ENCODE measurements at places on chromosomes 7 and 10.

DNA sequence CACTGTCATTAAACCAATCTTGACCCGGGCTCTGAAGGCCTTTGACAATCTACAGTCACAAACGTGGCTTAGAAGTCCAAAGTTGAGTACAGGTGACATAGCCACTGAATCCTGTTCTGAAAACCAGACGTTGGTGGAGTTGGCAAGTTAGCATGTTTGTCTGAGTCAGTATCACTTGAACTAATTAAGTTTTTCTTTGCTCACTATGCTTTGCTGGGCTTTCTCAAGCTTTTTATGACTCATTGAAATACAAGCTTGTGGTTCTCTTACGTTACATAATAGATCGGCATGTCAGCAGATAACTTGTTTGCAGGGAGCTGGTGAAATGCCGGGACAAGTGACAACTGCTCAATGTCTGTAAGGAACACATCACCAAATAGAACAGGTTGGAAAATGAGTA lies 53.8 kb downstream of the ARL5B start:
- DNase-seq = no peak

GRCh38 chr7:50409856-50410745 lies 40.0 kb downstream of the FIGNL1 start:
- no peak for DNase-seq

DNA sequence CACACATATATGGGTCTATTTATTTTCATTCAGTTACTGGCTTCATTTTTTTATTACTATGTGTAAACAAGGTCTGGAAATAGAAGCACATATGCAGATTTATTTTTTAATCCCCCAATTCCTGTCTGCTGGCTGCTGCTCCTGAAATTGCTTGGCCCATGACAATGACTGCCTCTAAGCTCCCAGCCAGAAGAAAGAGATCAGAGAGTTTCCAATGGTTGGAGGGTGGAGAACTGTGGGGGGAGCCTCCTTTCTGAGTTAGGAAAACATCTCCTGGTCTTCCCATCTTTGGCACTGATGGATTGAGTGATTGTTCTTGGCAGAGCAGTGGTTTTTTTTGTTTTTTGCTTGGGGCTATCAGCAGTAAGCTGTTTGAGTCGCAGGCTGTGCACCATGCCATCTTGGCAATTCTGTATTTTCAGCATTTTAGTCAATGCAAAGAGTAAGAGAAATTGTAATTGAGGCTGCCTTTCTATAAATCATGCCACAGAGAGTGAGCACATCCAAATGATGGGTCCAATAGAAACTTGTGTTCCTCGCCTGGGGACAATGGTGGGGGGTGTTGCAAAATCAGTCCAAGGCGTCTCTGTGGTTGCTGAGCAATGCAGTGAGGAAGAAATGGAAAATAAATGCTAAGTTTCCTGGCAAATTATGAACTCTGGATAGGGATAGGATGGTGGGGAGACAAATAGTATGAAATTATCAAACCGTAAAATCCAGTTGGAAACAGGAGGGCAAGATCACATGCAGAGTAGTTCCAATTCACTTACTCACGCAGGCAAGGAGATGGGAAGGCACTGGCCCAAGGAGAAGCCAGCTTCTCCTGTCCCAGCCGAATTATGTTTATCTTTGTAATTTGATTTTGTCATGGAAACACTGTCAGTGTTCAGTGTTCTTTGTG lies 382.4 kb downstream of the SORCS3 start:
- no peak for DNase-seq

DNA sequence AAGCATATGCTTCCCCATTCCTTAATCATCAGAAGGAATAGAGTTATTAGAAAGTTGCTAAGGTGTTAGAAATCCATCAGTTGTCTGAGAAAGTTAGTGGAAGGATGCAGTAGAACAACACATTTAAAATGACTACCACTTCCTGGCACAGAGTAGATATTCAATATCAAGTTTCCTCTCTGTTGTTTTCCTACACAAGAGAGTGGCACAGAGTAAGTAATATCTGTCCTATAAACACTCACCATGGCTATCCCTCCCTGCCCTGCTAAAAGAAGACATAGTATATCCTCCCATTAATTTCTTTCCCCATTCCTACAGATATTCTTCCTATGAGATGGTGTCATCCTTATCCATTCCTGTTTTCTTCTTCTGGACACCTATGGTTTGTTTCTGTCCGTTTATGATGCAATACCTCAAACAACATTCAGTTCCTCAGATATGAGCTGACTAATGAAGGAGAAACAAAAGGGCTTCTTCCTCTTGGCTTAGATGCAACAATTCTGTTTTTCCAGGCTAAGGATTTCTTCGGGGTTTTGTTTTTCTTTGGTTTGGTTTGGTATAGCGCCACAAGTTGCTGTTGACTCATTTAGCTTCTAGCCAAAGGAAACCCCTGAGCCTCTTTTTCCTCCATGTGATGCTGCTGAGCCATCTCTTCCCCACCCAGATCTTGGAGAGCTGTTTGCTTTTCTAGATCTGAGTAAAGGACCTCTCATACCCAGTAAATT lies 32.9 kb upstream of the BPGM start:
- DNase-seq = no peak

- no peak for DNase-seq
Observed at GRCh38 chr10:32015386-32015785, 40.8 kb downstream of the KIF5B start.

- no peak for DNase-seq
Observed at GRCh38 chr7:117347480-117347879, 24.6 kb upstream of the WNT2 start.

GRCh38 chr7:82678259-82678658 lies 234.7 kb upstream of the CACNA2D1 start:
- DNase-seq = peak; percentile 36

- no peak for DNase-seq
Observed at GRCh38 chr10:132341017-132341416, 9.0 kb downstream of the LRRC27 start.

DNA sequence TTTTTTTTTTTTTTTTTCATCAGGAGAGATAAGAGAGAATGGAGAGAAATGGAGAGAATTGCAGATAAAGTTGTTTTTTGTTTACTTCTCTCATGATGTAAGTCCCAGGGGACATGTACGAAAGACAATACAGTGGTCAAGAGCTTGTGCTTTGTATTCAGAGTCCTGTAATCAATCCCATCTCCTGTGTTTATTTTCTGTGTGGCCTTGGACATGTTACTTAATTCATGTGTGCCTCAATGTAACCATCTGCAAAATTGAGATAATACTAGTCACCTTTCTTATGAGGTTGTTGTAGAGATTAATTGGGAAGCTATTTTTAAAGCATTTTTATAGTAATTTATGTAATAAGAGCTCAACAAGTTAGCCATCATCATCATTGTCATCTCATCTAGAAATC lies 117.5 kb downstream of the CDK14 start:
- DNase-seq = no peak

DNA sequence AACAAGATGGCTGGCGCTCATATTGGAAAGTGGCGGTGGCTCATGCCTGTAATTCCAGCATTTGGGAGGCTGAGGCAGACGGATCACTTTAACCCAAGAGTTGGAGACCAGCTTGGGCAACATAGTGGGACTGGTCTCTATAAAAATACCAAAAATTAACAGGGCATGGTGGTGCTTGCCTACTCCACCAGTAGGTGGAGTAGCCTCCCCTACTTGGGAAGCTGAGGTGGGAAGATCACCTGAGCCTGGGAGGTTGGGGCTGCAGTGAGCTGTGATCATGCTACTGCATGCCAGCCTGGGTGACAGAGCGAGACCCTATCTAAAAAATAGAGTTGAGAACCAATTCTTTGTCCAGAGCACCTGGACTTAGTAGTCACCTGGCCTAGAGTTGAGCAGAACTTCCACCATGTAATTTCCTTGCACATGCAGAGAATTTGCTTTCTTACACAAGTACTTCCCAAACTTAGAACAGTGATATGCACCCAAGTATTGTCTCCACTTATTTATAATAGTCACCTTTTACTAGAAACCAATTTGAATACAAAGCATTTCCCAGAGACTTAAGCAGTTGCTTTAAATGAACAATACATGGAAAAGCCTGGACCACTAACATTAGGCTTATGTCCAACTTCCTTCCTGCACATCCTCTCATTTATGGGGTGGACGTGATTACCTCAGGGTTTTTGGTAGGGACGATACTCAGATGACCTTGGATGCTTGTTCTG lies 15.9 kb downstream of the LAMB4 start:
- peak; percentile 58 for DNase-seq

DNA sequence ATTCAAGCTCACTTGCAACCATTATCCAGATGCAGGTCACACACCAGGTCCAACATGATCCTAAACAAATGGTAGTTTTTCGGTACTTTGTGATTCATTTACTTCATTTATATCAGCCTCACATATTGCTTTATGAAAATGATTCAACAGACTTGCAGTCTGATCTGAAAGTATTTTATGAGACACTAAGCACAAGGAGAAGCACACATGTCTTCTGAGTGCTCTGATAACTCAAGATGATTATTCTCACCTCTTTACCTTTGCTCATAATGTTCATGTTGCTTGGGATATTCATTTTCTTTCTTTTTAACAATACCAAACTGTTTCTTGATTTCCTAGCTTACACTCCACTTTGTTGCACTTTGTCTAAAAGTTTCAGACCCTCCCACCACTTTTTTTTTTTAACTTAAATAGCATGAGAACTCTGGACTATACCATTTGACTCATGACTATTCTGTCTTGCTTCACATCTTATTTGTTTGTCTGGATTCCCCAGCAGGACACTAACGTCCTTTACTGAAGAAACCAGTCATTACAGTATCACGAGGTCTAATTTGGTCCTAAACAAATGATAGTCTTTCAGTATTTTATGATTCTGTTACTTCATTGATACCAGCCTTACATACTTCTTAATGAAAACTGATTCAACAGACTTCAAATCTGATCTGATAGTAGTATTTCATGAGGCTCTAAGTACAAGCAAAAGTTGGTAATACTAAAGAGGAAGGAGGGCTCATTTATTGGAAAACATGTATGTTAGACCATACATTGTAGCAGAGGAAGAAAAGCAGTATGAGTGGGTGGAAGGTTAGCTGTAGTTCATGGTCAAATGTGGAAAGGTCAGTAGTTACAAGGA lies 171.8 kb upstream of the AHR start:
- no peak for DNase-seq

DNA sequence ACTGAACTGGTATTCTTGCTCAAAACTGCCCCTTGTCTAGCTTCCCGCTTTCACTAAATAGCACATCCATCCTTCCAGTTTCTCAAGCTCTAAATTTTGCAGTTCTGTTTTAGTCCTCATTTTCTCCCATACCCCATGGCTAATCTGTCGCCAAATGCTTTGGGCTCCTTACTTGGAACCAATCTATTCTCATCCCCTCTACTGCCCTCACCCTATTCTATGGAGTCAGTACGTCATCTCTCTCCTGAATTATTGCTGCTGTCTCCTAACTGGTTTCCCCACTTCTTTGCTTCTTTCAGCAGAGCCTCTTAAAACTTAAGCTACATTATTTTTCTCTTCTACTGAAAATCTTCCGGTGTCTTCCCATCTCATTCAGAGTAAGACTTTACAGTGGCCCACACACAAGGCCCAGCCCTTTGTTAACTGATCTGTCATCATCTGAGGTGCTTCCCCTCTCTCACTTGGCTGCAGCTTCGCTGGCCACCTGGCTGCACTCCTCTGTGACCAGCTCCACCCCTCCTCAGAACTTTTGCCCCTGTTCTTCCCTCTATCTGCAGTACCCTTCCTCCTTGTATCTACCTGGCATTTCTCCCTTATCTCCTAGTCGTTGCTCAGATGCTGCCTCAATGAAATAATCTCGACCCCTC lies 9.9 kb downstream of the STARD3NL start:
- no peak for DNase-seq

DNA sequence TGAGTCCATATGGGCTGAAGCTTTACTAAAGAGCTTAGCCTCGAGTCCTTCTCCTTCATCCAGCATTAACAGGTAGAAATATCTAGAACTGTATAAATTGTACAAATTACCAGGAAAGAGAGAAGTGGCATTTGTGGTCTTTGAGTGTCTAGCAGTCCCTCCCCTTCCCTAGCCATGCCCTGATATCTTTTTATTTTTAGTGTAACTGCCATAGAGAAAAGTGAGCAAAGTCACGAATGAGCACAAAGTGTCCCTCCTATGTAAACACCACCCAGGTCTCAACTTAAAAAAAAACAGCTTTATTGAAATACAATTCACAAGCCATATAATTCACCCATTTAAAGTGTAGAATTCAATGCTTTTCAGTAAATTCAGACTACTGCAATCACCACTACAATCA lies 339.0 kb upstream of the ZMIZ1 start:
- DNase-seq = no peak

DNA sequence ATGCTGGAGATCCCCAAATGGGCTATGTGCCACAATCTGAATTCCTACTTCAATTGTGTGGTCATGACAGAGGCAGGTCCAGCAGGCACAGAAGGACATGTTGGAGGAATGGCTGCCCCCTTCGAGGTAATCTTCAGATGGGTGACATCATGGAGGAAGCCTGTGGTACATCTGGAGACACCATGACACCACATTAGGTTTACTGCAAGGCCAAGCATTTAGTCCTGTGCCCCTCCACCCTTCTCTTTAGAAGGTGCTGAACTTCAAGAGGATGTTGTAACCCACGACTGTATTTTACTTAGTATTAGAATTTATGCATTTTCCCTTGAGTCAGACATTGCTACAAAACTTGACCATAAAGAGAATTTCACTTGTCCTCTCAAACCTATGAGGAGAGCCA lies 75.1 kb upstream of the DDC start:
- DNase-seq = no peak

DNA sequence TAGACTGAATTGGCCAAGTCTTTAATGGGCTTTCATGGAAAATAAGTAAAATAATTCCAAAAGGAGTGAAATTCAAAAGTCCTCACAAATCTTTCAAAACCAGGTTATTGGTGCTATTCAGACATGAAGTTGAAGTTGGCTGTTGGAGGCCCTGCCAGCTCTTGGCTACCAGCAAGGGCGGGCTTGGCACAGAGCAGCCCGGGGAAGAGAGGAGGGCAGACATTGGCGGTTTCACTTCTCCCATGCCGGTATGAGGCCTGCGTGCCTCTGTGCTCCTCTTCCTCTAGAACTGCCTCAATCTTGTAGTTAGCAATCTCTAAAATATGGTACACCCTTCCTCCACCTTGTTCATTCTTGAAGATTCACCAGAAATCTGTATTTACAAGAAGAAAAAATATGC lies 16.4 kb upstream of the NPS start:
- DNase-seq = no peak

- no peak for DNase-seq
Observed at GRCh38 chr10:16470747-16471146, 33.9 kb downstream of the PTER start.

- no peak for DNase-seq
Observed at GRCh38 chr10:38003588-38003987, 6.9 kb upstream of the ZNF33A start.

DNA sequence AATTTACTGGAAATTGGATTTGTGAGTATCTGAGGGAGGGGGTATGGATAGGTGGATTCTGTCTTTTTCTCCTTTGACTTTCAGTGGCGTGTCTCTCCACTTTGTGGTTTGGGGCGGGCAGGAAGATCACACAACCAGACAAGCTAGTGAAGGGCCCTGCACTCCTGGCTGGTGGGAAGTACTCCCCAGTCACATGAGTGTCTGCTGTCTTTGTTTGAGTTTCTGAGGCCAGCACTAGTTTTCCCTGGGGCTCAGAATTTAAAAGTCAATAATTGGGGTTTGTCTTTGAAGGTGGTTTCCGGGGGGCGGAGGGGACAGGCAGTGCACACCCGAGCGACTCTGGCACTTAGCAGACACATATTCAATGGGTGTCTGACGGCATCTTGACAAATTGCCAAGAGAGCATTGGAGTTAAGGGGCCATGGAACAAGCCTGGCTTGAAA lies 120.1 kb downstream of the WDFY4 start:
- peak; percentile 37 for DNase-seq

All from NCI-H1417 (cell line).